Stimulated activated CD8-positive, alpha-beta memory T cell treated with anti-CD3 and anti-CD28 coated beads, Interleukin-4, amount 100 ng/mL, for 1 hour (primary cell): ENCODE measurements at places on chromosomes 13 and 19.

DNA sequence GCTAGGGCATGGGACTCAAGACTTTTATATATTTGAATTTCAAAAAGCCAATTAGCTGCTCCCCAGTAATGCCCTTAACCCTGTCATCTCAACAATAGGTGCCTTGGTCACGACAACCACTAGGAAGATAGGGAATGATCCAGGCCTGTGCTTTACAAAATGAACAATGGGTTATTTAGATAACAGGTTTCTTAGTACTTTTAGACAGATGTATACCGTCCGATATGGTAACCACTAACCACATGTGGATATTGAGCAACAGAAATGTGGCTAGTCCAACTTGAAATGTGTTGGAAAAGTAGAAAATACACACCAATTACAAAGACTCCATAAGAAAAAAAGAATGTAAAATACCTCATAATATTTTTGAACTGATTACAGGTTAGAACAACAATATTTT is 201.2 kb downstream of the LHFPL6 start:
- DNase-seq = no peak

DNA sequence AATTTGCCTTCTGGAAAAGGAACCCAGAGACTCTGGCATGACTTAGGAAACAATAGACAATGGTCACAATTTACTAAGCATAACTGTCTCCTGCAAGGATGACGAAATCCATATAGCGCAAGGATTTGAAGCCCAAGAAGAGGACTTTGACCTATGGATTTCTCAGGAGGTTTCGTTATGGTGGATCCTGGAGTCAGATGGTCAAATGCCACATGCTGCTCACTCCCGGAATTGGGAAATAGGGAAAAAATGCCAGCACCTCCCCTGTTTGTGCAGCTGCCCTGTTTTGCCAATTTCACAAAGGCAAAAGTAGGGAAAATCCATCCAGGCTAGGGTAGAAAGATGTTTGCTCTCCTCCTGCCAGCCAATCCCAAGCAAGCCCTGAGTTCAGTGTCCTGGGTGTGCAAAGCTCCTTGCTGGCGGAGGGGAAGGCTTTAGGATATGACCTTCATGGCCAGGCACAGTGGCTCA is 23.4 kb downstream of the RDH8 start:
- DNase-seq = no peak

GRCh38 chr13:114161028-114161556 is 18.0 kb upstream of the CFAP97D2 start:
- no peak for DNase-seq

- DNase-seq = no peak
Measured at GRCh38 chr19:39413911-39414608, 1.6 kb downstream of the PLEKHG2 start.

DNA sequence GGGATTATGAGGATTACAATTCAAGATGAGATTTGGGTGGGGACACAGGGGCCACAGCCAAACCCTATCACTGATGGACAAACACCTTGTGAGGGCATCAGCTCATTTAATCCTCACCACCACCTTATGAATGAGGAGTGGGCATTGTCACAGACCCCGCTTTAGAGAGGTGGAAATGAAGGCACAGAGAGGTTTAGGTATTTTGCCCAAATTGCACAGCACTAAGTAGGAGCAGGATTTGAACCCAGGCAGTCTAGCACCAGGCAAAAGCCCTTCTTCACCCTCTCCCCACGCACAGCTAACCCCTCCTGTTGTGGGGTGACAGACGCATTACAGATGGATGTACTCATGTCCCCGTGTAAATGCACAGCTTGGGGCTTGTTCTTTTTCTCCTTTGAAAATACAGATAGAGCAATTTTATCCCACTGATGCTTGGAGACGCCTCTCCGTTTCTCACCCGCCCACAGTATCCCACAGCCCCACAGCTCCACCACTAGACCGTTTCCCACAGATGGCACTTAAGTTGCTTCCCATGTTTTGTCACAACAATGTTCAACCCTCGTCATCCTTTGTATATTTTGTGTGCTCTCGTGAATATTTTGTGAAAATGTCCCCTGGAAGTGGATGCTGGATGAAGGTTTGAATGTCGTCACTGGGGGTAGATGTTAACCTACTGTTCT is 48.2 kb downstream of the ANKRD10 start:
- no peak for DNase-seq

DNA sequence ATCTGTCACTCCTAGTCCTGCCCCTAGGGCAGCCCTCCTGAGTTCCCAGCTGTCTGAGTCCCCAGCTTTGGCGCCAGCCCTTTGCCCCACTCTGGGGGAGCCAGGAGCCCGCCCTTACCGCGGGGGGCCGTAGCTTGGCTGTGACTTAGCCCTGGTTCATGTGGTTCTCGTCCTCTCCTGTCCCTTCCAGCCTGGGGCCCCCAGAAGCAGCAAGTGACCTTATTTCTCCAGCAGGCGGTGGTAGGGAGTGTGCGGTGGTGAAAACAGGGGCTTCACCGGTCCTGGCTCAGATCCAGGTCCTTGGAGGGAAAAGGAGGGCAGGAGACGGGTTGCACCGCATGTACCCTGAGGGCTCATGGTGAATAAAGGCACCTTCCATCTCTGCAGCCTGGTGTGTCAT is 7.9 kb downstream of the GIPC3 start:
- no peak for DNase-seq

- no peak for DNase-seq
Measured at GRCh38 chr13:113009743-113010509, 40.9 kb downstream of the MCF2L start.

DNA sequence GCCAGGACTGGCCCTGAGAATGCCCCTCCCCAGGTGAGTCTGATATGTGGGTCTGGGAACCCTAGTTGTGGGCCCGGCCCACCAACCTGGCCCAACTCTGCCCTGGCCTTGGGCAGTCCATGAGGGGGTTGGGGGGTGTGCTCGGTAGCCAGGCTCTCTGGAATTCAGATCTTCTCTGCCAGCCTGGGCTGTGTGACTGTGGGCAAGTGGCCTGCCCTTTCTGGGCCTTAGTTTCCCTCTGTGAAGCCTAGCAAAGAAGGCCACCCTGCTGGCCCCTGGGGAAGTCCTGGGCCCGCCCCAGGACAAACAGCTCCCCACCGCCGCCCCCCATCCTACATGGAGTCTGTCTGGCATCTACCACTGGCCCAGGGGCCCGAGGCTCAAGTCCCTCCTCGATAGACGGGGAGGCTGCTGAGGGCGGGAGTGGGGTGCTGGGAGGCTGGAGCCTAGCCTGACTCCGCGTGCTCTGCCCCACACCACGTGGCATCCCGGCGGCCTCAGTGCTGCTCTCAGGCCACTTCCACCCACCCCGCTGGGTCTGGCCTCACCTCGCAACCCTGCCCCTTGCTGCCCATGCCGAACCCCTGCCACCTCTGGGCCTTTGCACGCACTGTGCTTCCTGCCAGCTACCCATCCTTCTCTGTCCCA is 8.3 kb upstream of the TBXA2R start:
- no peak for DNase-seq

GRCh38 chr13:28421676-28422410 is 73.1 kb downstream of the FLT1 start:
- DNase-seq = no peak

DNA sequence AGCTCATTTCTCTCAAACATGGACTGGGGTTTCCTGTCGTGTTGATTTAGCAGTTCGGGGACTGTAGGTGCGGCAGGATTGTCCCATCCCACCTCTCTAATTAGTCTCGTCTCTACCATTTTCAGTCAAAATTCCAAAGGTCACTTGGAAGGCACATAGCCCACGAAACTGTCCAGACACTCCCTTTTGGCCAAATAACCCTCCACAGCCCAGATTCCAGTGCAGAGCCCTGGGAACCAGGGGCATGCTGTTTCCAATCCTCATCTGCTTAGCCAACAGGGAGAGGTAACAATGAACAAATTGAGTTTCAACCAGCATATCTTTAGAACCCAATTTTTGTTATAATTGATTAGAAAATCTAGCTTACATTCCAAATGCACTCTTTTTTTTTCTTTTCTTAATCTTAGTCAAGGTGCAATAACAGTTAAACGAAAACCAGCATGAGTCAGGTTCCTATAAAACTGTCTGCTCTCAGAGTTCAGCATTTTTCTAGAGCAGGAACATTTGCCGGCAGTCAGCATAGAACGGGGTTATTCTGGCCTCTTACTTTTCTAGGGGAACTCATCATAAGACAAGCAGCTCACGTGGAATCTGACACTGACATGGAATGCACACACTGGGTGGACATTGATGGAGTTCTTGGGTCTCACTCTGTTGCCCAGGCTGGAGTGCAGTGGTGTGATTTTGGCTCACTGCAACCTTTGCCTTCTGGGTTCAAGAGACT is 14.4 kb upstream of the CEBPA start:
- no peak for DNase-seq
